ENCODE measurements at places on chromosomes 1 and 21. TPM values are rescaled to one million over a fixed set of nuclear protein-coding genes. Genes with fewer than 3 reads are reported as not detected.

Gene PLA2G4A
- total RNA-seq = 0.41 TPM

Gene TTC39A
- total RNA-seq = 10.7 TPM

DNA sequence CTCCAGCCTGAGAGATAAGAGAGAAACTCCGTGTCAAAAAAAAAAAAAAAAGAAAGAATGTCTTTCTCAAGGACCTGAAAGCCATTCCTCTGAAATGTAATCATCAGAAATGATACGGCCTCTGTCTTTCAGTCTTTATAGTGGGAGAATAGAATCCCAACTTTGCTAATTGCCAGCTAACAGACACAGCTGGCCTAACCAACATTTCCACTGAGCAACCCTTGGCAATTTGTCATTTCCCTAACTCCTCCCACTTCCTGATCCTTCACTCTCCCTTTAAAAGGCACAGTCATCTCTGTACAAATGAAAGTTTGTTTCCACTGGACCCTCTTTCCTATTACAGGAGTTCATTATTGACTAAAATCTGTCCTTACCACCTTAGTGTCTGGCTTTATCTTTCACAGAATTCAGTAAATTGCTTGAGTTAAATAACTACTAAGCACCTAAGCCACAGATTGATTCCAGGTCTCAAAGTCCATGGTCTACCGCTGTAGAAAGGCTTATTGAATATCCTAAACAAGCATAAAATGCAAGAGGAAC lies 4.3 kb upstream of the CBR1 start:
- H3K4me3 ChIP-seq = no peak overlapping the region
- H3K36me3 ChIP-seq = no peaks in the 10 kb centered on the region
- H3K4me1 ChIP-seq = no peaks in the 10 kb centered on the region
- H3K27ac ChIP-seq = no peak overlapping the region
- no peaks in the 10 kb centered on the region for H3K27me3 ChIP-seq

GRCh38 chr1:226063977-226064815 lies 1.7 kb downstream of the H3-3A start:
- peak; percentile 2 for DNase-seq
- no peaks in the 10 kb centered on the region for H3K27me3 ChIP-seq
- peaks cover 49% of the 10 kb centered on the region for H3K36me3 ChIP-seq
- H3K27ac ChIP-seq = peak overlapping the region; percentile 99

DNA sequence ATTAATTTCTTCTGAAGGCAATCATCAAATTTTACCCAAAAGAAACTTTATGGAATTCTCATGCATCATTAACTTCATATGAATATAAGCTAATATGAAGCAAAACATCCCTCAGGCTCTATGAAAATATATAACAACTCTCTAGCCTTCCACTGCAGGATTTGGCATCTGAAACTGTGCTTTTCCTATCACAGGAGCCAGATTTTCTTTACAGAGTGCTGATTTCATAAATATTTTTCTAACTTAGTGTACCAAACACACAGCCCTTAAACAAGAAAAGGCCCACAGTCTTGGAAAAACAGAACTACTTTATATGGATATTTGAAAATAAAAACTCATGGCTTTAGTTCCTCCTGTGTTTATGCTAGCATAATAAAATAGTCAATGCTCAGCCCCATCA lies 559.5 kb upstream of the CHRM3 start:
- H3K4me1 ChIP-seq = no peaks in the 10 kb centered on the region
- H3K27ac ChIP-seq = no peak overlapping the region
- no peak overlapping the region for H3K4me3 ChIP-seq
- no peaks in the 10 kb centered on the region for H3K36me3 ChIP-seq
- H3K27me3 ChIP-seq = no peaks in the 10 kb centered on the region

- no peaks in the 10 kb centered on the region for H3K4me1 ChIP-seq
- H3K27ac ChIP-seq = no peak overlapping the region
- no peaks in the 10 kb centered on the region for H3K27me3 ChIP-seq
- no peaks in the 10 kb centered on the region for H3K36me3 ChIP-seq
Measured at GRCh38 chr1:180462102-180462501, 40.3 kb downstream of the ACBD6 start.

Data from endodermal cell (in vitro differentiated cells).